ENCODE measurements at places on chromosomes 5 and 9. TPM values are rescaled to one million over a fixed set of nuclear protein-coding genes. Genes with fewer than 3 reads are reported as not detected.

Gene RORB
- total RNA-seq: 0.73 TPM

Gene FBP1
- under 0.01 TPM for total RNA-seq

Gene THBS4
- 1.5 TPM for total RNA-seq

Gene CTXN3
- total RNA-seq: not detected

Gene GAS1
- 20.1 TPM for total RNA-seq

Gene BRIX1
- 40.7 TPM for total RNA-seq

Gene TCERG1
- 78.8 TPM for total RNA-seq

Gene OR1N2
- not detected for total RNA-seq

Gene DOK3
- total RNA-seq: 3.4 TPM

Gene PHYKPL
- 16.9 TPM for total RNA-seq

Gene MTRR
- total RNA-seq: 56.3 TPM

Gene OBP2B
- not detected for total RNA-seq

Gene ZNF883
- total RNA-seq: 0.69 TPM

Gene FYB1
- total RNA-seq: 2.7 TPM

Gene PCDHGA6
- total RNA-seq: 1.00 TPM

Gene ATOSB
- 27.3 TPM for total RNA-seq
